ENCODE measurements at places on chromosomes 7 and 10.

DNA sequence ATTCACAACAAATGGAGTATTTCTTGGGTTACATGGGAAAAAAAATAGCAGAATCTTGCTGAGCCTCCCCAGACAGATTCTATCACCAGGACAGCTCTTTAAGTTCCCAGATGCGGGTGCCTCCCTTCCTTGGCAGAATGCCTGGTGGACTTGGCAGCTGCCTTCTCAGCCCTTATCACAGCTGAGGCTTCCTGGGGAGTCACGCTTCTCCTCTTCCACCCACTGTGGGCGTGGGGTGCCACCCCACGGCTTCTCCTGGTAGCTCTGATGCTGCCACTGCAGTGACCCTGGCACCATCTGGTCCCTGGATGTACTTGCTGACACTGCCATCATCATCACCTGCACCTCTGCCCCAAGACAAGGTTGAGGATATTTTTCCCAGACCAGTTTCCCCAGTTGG lies 16.2 kb upstream of the NME8 start:
- no peak for DNase-seq

- DNase-seq, result no peak
Measured at GRCh38 chr7:90007001-90007654, 147.1 kb upstream of the STEAP1 start.

- DNase-seq, result no peak
Measured at GRCh38 chr10:104300736-104301292, 31.8 kb downstream of the GSTO2 start.

DNA sequence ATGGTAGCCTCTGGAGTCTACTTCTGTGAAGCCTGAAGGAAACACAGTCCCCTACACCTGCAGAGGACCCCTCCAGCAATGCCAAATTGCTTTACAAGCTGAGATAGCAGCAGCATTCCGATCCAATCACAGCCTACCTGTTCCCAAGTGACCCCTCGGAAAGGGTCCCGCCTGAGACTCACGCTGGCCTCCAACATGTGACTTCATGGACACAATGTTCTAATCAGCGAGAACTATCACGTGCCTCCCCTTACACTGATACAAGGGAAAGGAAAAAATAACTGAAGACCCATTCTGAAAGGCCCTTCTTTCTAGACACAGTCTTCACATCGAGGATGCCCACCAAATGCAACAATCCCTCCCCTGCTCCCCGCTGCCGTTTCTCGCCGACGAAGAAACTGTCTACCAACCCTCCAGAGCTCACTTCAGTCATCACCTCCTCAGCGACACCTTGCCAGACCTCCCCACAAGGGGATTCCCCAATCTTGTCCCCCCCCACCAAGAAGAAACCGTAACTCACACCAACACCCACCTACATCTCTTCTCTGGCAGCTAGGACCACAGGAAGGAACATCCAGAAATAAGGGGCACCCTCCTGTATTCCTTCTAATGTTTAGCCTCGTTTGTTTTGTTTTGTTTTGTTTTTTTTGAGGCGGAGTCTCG lies 1.8 kb downstream of the SNX8 start:
- DNase-seq, result no peak

- no peak for DNase-seq
Measured at GRCh38 chr7:141220263-141220880, 146.5 kb downstream of the TMEM178B start.

DNA sequence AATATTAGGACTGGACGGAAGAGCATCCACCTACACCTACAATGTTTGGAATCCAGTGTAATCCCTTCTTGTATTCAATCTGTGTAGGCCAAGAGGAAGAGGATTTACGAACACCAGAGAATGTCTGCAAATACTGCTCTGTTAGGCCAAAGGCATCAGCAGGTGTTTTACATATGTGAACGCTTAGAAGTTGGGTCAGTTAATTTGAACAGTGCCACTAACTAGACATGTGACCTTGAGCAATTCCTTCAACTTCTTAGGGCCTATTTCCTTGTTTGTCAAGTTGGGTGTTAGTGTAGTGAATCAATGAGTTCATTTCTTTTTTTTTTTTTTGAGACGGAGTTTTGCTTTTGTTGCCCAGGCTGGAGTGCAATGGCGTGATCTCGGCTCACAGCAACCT lies 35.4 kb downstream of the MYPN start:
- no peak for DNase-seq

Data from activated effector memory CD4-positive, alpha-beta T cell treated with Interleukin-2 at 50 U/mL for 16 hours (primary cell).